ENCODE measurements at places on chromosomes 7 and 10.

- DNase-seq, result no peak
Measured at GRCh38 chr7:29230871-29231345, 36.3 kb downstream of the CHN2 start.

DNA sequence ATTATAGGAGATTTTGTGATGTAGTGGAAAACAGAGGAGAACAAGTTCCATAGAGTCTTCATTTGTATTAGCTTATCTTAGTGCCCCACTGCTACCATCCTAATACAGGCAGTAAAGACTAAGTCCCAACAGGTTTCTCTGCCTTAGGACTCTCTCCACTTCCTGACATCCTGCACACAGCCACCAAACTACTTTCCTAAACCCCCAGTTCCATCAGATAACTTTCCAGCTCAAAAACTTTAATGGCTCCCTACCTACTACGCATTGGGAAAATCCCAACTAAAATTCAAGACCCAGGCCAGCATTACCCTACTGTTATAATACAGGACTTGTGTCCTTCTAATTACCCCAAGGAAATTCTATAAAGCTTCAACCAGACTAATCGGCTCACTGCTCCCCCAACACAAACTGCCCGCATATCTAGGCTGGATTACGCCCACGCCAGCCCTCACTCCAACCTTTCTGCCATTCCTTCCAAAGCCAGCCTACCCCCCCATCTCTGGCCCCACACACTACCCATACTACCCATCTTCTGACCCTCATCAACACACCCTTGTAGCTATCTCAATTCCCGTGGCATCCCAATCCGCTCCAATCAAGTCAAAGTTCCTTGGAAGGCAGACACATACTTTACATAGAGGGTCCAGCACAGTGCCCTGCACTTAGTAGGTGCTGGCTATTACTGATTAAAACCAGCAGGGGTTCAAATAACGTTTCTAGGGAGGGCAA, 1.4 kb downstream of the IDE start:
- DNase-seq, result no peak

- DNase-seq, result no peak
Measured at GRCh38 chr7:91325726-91326125, 61.5 kb downstream of the FZD1 start.

DNA sequence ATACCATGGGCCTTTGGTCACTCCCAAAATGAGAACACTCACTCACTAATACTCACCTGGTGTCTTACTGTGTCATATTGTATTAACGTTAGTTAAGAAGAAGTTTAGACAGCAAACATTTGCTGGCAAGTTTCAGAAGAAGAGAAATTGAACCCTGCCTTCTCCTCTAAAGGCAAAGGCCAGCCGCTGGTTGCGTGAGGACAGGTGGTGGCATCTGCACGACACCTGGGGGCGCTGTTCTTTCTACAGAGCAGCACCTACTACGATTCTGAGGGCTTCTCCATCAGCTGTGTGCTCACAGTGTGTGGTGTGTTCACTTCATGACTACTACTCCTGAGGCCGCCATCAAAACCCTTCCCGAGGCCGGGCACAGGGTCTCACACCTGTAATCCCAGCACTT, 17.9 kb upstream of the CLEC2L start:
- no peak for DNase-seq

- no peak for DNase-seq
Measured at GRCh38 chr7:30799976-30800661, 28.9 kb downstream of the MINDY4 start.

DNA sequence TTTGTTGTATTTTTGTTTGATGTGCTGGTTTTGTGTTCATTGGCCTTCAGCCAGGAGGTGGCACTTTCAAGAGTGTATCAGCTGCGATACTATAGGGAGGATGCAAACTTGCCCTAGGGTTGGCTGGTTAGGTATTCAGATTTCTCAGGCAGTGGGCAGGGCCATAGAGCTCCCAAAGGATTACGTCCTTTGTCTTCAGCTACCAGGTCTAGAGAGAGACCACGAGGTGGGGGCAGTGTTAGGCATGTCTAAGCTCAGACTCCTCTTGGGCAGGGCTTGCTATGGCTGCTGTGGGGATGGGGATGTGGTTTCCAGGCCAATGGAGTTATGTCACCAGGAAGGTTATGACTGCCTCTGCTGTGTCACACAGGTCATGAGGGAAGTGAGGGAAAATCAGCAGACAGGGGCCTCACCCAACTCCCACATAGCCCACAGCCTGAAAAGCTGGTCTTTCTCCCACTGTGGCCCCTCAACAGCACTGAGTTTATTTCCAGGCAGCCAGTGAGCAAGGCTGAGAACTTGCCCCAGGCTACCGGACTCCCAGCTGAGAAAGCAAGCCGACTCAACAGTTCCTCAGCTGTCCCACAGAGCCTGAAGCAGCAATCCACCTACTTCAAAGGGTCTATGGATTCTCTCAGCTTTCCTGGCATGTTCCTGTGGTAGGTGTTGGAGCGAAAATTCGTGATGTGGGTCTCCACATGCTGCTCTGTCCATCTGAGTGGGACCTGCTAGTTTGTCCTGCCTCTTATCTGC, 227.4 kb upstream of the COBL start:
- no peak for DNase-seq

GRCh38 chr10:128929131-128929530, 537.9 kb upstream of the MGMT start:
- DNase-seq, result no peak

GRCh38 chr7:85682833-85683620, 496.2 kb upstream of the SEMA3D start:
- no peak for DNase-seq

- DNase-seq, result no peak
Measured at GRCh38 chr7:97269741-97270140, 152.2 kb downstream of the SDHAF3 start.

DNA sequence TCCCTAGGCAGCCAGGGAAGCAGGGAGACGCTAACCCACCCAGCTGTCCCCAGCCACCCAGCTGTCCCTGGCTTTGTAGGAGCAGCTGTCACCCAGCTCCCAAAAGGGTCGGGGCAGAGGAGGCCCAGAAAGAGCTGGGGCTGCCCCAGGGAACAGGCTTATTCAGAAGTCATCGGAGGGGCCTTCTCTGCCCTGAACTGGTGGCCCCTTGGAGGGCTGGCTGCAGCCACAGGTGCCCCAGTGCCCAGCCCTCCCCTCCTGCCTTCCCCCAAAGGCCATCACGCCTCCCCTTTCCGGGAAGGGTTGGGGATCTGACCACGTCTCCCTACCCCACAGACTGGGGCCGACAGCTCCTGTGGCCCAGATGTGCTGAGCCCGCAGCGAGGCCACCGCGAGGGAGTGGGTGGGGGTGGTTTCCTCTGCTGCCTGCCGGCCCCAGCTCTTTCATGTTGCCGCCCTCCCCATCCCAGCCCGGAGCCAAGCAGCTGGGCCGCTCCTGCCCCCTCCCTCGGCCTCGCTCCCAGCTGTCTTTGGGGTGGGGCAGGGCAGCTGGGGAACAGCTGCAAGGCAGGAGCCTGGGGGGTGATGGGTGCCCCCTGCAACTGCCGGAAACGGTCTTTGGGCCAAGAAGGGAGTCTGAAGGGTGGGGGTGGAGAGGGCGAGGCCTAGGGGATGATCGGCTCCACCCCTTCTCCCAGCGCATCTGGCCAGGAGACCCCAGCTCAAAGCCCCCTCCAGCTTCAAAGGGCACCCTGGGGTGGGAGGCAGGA, 16.8 kb downstream of the TRIM8 start:
- DNase-seq, result no peak

DNA sequence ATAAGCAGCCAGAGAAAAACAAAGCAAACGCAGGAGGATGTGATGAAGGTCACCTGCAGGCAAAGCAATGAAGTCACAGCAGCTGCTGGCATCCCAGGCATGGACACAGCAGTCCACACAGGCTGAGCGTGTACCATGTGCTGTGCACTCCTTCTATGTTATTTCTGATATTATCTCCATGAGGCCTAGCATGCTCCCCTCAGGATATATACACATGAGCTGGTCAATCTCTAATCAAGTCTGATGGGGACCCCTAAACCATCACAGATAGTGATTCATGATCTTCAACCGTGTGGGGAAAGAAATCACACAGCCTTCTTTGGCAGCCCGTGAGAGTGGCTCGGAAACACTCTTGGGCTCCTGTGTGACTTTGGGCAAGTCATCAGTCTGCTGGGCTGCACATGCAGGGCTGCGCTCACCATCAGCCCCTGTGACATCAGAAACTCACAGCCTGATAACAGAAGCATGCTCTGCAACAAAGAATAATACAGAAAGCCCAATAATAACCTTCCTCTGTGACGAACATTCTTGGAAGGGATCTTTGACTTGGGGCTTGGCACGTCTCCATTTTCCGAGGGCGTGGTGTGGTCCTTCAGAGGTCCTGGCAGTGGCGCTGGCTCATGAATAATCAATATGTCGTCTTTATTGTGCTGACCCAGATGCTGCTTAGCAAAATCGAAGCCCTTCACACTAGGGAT, 83.0 kb upstream of the ATP6V0A4 start:
- DNase-seq, result no peak

GRCh38 chr10:129136951-129137350, 330.1 kb upstream of the MGMT start:
- DNase-seq, result no peak

DNA sequence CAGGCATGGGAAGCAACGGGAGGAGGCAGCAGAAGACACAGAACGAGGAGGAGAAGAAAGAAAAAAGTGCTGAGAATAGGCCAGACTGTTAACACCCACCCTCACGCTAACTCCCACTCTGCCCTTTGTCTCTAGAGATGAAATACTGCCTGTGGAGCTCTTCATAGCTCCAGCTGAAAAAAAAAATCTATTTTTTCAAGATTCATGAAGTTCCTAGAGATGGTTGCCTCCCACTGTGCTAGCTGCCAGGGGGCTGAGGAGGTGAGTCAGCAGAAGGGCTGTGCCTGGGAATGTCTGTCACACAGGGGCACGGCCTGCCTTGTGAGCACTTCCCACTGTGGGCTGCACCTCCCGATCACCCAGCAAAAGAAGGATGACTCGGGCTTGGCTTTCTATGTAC, 144.5 kb downstream of the RNF216 start:
- no peak for DNase-seq

DNA sequence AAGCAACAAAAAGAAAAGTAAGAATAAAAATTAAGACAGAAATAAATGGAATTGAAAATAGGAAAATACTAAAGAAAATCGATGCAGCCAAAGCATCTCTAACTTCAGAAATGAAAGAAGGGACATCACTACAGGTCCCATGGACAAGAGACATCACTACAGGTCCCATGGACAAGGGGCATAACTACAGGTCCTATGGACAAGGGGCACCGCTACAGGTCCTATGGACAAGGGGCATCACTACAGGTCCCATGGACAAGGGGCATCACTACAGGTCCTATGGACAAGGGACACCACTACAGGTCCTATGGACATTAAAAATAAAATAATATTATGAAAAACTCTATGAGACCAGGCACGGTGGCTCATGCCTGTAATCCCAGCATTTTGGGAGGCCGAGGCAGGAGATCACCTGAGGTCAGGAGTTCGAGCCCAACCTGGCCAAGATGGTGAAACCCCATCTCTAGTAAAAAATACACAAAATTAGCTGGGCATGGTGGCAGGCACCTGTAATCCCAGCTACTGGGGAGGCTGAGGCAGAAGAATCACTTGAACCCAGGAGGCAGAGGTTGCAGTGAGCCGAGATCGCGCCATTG, 101.0 kb upstream of the DNAAF5 start:
- no peak for DNase-seq

GRCh38 chr10:131936736-131937135, 35.9 kb downstream of the PPP2R2D start:
- DNase-seq, result no peak

DNA sequence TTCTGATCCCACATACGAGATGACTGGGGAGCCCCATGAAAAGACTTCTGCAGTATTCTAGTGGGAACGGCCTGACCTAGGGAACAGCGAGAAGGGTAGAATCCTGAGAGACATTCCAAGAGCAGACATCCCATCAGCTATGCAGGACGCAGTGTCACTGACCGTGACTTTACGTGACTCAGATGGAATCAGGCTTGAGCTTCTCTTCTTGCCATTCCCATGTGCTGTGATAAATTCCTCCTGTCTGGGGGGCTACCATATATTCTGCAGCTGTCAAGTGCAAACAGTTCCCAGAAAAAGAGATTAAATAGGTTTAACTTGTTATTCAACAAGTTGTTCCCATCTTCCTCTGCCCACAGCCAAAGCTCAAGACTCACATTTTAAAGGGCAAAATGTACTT, 73.1 kb upstream of the PDE1C start:
- DNase-seq, result no peak

DNA sequence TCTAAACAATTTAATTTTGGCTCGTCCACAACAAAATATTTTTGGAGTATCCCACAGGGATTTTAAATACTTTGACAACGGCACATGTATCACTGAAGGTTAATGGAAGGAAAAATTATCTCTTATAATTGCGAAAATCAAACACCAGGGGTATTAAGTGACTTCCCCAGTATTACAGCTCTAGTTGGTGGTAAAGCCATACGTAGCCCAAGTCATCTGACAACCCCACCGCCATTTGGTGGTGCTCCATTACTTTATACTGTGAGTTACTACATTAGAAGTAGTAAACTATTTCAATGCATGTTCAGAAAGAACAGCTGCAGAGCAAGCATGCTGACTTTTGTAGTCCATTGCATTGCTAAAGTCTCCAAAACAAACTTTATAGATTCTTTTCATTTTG, 179.7 kb downstream of the HGF start:
- no peak for DNase-seq

GRCh38 chr7:132298790-132299189, 277.5 kb downstream of the PLXNA4 start:
- no peak for DNase-seq

- no peak for DNase-seq
Measured at GRCh38 chr10:92800134-92800733, 48.1 kb upstream of the EXOC6 start.

DNA sequence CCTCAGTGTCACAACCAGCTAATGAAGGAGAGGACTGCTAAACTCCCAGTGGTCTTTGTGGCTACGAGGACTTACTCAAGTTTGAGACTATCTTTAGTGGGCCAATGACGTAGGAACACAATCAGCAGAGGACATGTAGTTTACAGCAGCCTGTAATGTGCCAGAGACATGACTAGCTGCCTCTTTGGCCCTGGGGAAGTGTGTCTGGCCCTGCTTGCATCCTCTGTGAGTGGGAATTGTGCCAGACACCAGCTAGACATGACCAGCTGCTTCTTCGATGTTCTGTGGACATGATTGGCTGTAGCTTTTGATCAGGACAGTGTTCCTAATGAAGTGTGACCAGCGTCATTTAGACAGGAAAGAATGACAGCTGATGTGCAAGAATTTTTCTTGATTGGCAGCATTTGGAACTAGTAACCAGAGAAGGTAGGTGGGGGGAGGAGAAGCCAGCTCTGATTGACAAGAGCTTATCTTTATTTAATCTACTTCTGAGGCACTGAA, 141.7 kb downstream of the AUTS2 start:
- no peak for DNase-seq
